ENCODE measurements at places on chromosomes 2 and 18.

DNA sequence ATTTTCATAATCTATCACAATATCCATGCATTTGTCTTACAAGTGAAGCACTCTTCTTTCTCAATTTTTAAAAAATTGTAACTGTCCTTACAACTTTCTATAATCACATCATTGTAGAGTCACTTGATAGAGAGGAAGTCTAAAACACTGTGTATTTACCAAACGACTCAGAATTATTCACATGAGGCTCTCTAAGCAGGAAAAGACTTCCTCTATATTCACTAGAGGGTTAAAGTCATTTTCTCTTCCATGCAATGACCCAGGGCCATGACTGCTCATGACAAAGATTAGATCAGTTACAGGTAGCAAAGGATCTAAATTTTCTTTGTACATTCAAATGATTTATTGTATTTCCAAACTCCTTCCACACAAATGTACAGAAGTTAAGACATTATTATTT lies 9.0 kb upstream of the SLC1A4 start:
- DNase-seq = no peak

GRCh38 chr2:101574622-101575021 lies 99.7 kb upstream of the RFX8 start:
- DNase-seq = peak; percentile 24

GRCh38 chr2:162524192-162524591 lies 180.3 kb downstream of the GCA start:
- peak; percentile 56 for DNase-seq

DNA sequence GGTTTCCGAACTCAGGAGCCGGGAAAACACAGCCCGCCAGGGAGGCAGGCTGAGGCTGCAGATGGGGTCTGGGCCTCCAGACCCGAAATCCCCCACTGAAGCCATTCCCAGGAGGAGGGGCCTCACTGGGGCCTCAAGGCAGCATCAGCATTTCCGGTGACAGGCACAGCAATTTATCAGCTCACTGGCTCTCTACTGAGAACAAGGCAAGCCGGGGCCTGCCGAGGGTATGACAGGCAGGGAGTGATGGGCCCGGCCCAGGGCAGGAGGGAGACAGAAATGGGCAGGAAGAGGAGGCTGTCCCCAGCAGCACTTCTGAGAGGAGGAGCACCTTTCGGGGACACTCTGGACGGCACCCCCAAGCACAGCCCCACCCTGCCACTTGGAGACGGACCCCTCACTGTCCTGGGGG lies 12.5 kb downstream of the SDC1 start:
- peak; percentile 57 for DNase-seq

DNA sequence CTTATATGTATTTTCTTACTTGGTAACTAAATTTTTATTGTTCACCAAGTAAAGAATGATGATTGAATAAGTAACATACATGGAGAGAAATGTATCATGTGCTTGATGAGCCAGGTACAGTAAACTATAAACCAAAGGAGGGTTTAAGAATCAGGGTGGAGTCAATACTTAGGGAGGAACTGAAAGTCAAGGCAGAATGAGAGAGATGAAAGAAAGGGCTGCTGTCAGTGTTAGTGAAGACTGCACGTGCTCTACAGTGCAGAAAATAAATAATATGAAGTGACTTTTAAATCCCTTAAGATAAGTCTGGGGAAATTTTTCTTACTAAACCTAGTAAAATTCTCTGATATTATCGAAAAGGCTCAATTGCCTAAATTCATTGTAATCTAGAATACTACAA lies 986.0 kb downstream of the DSC3 start:
- no peak for DNase-seq

DNA sequence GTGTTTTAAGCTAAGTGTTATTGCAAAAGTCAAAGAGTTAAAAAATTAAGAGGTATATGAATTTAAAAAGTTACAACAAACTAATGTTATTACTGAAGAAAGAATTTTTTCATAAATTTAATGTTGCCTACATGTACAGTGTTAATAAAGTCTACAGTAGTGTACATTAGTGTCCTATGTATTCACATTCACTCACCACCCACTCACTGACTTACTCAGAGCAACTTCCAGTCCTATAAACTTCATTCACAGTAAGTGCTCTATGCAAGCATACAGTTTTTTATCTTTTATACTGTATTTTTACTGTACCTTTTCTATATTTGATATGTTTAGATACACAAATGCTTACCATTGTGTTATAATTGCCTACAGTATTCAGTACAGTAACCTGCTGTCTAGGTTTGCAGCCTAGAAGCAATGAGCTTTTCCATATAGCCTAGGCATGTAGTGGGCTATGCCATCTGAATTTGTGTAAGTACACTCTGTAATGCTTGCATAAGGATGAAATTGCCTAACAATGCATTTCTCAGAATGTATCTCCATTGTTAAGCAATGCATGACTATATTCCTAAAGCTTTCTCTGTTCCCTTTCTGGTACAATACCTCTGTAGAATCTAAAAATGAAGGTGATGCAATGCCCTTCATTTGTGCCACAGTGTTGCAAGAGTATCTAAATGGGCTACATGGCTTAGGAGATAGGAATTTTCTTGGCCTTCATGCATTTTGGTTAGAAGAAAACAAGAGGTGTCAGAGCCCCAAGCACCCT lies 370.8 kb upstream of the NT5C1B start:
- no peak for DNase-seq

- peak; percentile 87 for DNase-seq
Observed at GRCh38 chr2:73920577-73921545, 5.8 kb upstream of the DGUOK start.

DNA sequence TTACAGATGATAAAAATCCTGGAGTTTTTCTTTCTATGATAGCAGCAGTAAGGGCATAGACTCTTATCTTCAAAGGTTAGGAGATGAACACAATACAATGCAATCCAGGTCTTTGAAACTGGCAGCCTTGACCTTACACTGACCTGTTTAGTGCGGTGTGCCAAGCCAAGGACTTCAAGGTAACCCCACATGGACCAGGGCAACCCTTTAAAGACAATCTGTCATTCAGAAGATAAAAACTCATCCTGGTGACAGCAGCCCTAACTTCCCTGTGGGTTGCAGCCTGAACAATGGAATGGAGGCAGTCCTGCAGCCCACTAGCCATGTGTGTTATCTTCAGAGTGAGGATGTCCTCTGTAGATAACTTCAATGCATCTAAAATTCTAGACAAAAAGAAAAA lies 78.1 kb downstream of the RTTN start:
- peak; percentile 13 for DNase-seq

DNA sequence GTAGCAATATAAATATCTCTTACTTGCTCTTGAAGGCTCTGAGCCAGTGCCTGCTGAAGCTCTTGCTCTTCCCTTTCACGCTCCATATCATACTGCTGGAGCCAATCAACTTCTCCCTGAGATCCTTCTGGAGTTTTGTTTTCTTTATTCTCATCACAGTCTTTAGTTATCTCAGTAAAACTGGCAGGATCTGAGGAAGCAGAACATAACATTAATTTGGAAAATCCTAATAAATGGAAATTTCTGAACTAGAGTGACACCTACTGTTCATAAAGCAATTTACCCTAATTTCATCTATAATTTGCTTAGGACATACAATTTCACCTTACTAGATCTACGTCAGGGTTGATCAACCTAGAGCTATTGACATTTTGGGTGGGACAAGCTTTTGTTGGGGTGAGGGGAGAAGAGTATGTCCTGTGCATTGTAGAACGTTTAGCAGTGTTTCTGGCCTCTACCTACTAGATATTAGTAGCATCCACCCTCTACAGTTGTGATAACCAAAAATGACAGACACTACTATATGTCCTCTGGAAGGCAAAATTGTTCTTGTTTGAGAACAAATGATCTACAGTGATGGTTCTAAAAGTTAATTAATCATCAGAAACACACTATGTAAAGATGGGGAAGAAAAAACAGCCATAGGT lies 47.2 kb downstream of the VIL1 start:
- DNase-seq = peak; percentile 2

DNA sequence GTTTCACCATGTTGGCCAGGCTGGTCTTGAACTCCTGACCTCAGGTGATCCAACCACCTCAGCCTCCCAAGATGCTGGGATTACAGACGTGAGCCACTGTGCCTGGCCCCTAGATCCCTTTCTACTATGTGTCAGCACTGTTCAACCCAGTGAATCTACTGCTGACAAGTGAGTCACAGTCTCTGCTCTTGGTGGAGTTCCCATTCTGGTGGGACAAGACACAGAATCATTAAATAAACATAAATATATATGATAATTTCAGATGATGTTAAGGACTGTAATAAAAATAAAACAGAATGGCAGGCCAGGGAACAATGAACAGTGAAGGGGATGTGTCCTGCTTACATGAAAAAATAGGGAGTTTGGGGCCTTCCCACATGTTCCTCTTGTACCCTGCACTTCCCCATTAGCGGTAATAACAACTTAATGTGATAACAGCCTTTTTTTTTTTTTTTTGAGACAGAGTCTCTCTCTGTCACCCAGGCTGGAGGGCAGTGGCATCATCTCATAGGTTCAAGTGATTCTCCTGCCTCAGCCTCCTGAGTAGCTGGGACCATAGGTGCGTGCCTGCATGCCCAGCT lies 112.2 kb downstream of the CPO start:
- no peak for DNase-seq

GRCh38 chr2:233831011-233831721 lies 23.2 kb downstream of the HJURP start:
- DNase-seq = no peak

DNA sequence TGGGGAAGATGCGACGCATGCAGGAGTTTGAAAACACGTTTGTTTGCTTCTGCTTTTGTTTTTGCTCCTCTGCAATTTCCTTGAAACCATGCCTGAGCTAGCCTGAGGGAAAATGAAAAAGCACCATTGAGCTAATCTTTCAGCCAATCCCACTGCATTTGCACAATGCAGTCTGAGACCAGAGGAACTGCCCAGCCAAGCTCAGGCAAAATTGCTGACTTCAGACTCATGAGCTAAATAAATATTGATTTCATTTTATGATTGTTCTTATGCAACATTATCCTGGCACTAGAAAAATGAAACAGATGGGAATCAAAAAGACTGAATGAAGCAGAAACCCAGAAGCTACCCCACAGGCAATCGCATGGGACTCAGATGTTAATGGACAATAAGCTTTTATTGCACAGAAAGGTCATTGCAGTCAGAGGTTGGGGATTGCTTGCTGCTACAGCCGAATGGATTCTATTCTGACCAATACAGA lies 37.0 kb downstream of the TPRKB start:
- no peak for DNase-seq

DNA sequence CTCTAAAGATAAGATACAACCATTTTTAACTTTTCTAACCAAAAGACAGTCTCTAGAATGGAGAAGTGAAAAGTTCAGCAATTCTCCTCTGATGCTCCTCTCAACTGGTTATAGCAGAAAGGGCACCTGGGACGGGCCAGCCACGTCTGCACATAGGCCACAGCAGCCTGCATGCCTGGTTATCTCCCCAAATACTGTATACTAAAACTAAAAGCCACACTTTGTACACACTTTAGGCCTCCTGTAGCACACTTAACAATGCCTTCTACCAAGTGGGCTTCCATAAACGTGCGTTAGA lies 179.1 kb downstream of the ANKRD44 start:
- no peak for DNase-seq

GRCh38 chr2:126656431-126657147 lies 631 bp downstream of the GYPC start:
- DNase-seq = peak; percentile 74

- DNase-seq = no peak
Observed at GRCh38 chr2:136143603-136144451, 25.9 kb upstream of the CXCR4 start.

DNA sequence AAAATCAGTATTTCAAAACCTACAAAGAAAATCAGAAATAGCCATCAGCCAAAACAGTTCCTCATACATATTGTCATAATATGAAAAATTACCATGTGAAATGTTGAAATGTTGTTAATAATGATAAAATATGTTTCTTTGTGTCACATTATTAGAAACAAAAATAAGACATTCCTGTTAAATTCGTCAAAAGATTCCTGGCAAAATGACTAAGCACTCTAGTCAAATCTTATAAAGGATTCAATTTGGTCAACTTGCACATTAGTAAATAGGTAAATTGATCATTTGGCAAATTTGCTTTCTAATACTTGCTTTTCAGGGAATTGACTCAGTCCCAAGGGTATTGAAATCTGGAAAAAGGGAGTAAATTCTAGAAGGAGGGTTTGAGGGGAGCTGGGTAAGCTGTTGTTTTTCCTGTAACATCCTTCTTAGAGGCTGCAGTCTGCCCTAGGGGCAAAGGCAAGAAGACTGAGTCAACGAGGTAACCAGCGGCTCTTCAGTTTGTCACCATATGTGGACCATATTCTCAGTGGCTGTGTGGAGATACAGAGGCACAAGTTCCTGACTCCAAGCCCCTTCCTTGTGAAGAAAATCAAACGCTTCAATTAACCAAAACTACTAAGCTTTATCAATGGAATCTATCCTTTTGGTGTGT lies 482.3 kb downstream of the TNS1 start:
- no peak for DNase-seq

GRCh38 chr2:41482659-41483058 lies 565.2 kb upstream of the PKDCC start:
- DNase-seq = no peak

DNA sequence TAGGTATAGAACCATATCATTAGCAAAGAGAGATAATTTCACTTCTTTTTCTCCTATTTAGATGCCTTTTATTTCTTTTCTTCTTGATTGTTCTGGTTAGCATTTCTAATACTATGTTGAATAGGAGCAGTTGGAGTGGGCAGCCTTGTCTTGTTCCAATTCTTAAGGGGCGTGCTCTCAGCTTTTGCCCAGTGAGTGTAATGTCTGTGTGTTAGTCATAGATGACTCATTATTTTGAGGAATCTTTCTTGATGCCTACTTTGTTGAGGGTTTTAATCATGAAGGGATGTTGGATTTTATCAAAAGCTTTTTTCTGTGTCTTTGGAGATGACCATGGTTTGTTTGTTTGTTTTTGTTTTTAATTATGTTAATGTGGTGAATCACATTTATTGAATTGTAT lies 1453.1 kb upstream of the SLC39A10 start:
- DNase-seq = no peak

DNA sequence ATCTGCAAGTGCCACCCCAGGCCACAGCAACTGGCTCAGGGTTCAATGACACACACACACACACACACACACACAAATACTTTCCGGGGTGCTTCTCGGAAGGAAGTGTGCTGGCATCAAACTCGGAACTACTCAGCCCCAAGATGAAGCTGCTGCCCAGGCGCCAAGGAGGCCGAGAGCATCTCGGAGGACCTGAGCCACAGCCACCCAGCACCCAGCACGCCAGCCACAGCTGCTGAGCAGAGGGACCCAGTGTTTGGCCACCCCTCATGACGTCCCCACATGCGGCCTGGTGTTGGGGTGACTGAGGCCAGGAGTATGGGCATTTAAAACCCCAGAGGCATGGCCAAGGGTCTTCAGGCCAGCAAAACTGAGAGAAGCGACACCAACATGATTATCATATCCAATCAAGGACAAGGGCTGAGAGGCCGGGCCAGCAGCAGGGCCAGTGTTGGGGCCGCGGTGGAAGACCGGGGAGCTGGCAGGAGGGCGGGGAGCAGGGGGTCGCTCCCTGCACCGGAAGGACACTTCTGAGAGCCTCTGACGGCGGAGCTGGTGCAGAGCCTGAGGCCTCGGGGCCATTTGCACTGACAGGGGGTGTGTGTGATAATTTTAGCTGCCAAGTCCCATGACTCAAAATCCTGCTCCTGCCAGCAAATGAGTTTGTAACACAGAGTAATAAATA lies 61.8 kb downstream of the BIN1 start:
- no peak for DNase-seq

Measured in mesendoderm (in vitro differentiated cells).